ENCODE measurements at places on chromosomes 12 and 14. TPM values are rescaled to one million over a fixed set of nuclear protein-coding genes. Genes with fewer than 3 reads are reported as not detected.

Gene NKX2-1
- not detected for total RNA-seq

Gene PTCSC3
- total RNA-seq, result not detected

Gene TAS2R30
- 6.0 TPM for total RNA-seq

Gene YARS2
- 33.7 TPM for total RNA-seq

Gene KRT77
- total RNA-seq, result not detected

Gene MUCL1
- not detected for total RNA-seq

Gene PLEKHD1
- 0.41 TPM for total RNA-seq

DNA sequence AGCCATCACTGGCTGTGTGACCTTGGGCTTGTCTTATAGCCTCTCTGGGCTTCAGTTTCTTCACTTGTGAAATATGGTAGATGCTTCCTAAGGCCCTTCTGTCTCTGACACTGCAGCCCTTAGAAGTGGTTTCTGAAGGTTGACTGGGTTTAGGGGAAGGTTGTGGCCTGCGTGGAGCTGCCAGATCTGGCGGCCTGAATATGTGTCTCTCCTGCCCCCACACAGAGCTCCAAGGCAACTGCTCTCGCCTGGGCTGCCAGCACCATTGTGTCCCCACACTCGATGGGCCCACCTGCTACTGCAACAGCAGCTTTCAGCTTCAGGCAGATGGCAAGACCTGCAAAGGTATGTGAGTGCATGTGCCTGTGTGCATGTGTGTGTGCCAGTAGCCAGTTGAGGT is 4.0 kb downstream of the LRP1-AS start:
- H3K4me3 ChIP-seq, result no peak overlapping the region
- no peaks in the 10 kb centered on the region for H3K4me1 ChIP-seq
- DNase-seq, result no peak
- no peaks in the 10 kb centered on the region for H3K27me3 ChIP-seq

DNA sequence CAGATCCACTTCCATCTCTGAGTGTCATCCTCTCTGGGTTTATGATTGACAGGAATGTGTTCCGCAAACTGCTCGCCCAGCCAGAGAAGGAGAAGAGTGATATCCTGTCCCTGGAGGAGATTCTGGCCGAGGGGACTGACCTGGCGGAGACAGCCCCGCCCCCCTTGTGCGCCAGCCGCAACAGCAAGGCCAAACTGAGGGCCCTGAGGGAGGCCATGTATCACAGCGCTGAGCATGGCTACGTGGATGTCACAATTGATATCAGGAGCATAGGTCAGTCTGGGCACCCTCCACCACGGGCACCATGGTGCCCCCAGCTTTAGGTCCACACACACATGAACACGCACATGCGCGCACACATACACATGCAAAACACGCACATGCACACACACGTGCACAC is 67.5 kb upstream of the PWP1 start:
- H3K36me3 ChIP-seq, result no peaks in the 10 kb centered on the region
- H3K27me3 ChIP-seq, result no peaks in the 10 kb centered on the region
- no peaks in the 10 kb centered on the region for H3K4me1 ChIP-seq
- no peak overlapping the region for H3K4me3 ChIP-seq
- DNase-seq, result no peak
- no peak overlapping the region for H3K27ac ChIP-seq

GRCh38 chr12:3727877-3728632 is 24.9 kb downstream of the CRACR2A start:
- H3K36me3 ChIP-seq, result peaks cover 6% of the 10 kb centered on the region
- H3K27ac ChIP-seq, result no peak overlapping the region
- no peaks in the 10 kb centered on the region for H3K4me1 ChIP-seq
- H3K27me3 ChIP-seq, result no peaks in the 10 kb centered on the region
- H3K4me3 ChIP-seq, result no peak overlapping the region

GRCh38 chr14:33871394-33871793 is 79.5 kb downstream of the EGLN3 start:
- H3K4me1 ChIP-seq, result peaks cover 5% of the 10 kb centered on the region
- no peak for DNase-seq
- H3K27ac ChIP-seq, result no peak overlapping the region
- no peaks in the 10 kb centered on the region for H3K36me3 ChIP-seq
- H3K27me3 ChIP-seq, result peaks cover 6% of the 10 kb centered on the region

- peak overlapping the region; percentile 39 for H3K4me3 ChIP-seq
- DNase-seq, result no peak
- peaks cover 19% of the 10 kb centered on the region for H3K4me1 ChIP-seq
- no peaks in the 10 kb centered on the region for H3K27me3 ChIP-seq
- no peaks in the 10 kb centered on the region for H3K36me3 ChIP-seq
Measured at GRCh38 chr14:72907886-72908285, 14.0 kb upstream of the DPF3 start.

DNA sequence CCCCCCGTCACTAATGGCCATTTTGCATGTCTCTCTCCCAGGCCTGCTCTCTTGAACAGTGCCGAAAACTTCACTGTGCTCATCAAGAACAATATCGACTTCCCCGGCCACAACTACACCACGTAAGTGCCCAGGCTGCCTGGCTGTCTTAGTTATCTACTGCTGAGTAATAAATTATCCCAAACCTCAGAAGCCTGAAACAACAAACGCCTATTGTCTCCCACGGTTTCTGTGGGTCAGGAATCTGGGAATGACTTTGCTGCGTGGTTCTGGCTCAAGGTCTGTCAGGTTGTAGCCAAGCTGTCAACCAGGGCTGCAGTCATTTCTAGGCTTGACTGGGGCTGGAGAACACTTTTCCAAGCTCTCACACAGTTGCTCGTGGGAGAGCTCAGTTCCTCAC is 32.6 kb downstream of the P2RX7 start:
- no peaks in the 10 kb centered on the region for H3K27me3 ChIP-seq
- no peak overlapping the region for H3K4me3 ChIP-seq
- H3K4me1 ChIP-seq, result no peaks in the 10 kb centered on the region

DNA sequence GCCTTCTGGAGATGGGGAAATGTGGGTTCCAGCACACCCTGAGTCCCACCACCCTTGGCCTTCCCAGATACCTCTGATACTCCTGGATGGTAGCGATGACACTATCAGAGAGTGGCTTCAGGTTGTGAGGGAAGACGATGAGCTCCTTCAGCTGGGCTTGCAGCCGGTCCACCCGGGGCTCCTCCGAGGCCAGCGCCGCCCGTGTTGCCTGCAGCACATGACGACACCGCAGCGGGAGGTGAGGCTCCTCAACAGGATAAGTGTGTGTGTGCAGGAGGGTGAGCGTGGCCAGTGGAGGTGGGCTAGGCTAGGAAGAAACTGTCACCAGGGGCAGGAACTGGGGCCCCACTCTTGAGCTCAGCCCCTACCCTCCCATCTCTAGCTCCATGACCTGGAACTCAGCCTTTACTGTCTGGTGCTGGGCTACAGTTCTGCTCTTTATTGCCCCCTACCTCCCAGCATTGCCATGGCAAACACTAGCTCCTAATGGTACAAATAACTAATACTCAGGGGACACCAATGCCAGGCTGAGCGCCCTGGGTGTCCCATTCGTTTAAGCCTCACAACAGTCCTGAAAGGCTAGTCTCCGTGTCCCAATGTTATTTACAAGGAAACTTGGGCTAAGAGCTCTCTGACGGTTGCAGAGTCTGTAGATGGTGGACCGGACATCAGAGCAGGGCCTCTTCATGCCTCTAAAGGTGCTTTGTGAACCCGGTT is 64.1 kb downstream of the SYNE3 start:
- peak; percentile 82 for DNase-seq
- H3K27ac ChIP-seq, result no peak overlapping the region
- H3K36me3 ChIP-seq, result no peaks in the 10 kb centered on the region
- no peak overlapping the region for H3K4me3 ChIP-seq

DNA sequence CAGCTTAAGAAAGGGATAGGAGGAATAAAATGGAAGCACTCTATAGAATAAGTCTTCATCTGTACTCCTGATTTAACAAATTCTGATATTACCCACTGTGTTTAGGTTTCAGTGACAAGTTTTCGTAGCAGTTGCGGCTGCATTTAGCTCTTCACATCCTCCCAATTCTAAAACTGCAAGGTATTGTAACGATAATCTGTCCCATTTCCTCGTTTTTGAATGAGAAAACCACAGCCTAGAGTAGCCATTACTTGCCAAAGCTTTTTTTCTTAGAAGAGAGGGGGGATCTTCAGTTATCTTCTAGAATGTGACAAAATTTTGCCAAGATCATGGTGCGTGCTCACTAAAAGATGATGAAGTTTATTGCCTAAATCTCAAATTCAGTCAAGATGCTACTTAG is 155.8 kb downstream of the PDE3A start:
- no peak for DNase-seq
- no peaks in the 10 kb centered on the region for H3K36me3 ChIP-seq
- no peak overlapping the region for H3K27ac ChIP-seq
- H3K4me1 ChIP-seq, result no peaks in the 10 kb centered on the region
- H3K4me3 ChIP-seq, result no peak overlapping the region

- H3K4me3 ChIP-seq, result no peak overlapping the region
- H3K27me3 ChIP-seq, result no peaks in the 10 kb centered on the region
- no peak for DNase-seq
- H3K4me1 ChIP-seq, result no peaks in the 10 kb centered on the region
- H3K36me3 ChIP-seq, result no peaks in the 10 kb centered on the region
Measured at GRCh38 chr12:27865421-27865820, 85.4 kb upstream of the MANSC4 start.

DNA sequence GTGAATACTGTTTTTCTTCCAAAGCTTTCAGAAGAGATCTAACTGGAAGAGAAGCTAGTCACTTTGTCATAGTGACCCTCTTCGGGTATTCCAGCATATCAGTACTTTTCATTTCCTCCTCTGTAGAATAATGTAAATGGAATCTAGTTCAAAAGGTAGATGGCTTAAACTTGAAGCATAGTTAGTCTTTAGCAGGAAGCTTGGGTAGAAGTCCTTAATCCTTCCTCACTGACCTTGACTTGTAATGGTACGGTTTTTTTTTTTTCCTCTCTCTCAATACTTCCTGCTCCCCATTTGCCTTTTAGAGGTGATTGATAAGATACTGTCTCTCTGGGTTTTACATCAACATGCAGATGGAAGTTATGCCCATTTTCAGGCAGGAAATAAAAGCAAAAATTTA is 1.7 kb downstream of the FBXO34 start:
- peak overlapping the region; percentile 93 for H3K4me3 ChIP-seq
- peaks cover 62% of the 10 kb centered on the region for H3K4me1 ChIP-seq
- DNase-seq, result peak; percentile 52
- no peaks in the 10 kb centered on the region for H3K36me3 ChIP-seq
- H3K27me3 ChIP-seq, result no peaks in the 10 kb centered on the region

- peaks cover 31% of the 10 kb centered on the region for H3K4me1 ChIP-seq
- DNase-seq, result peak; percentile 72
- H3K27me3 ChIP-seq, result no peaks in the 10 kb centered on the region
- H3K4me3 ChIP-seq, result peak overlapping the region; percentile 75
- peaks cover 6% of the 10 kb centered on the region for H3K36me3 ChIP-seq
Measured at GRCh38 chr14:50667684-50667995, 466 bp downstream of the SAV1 start.

- H3K27me3 ChIP-seq, result no peaks in the 10 kb centered on the region
- no peak overlapping the region for H3K27ac ChIP-seq
- no peaks in the 10 kb centered on the region for H3K36me3 ChIP-seq
- H3K4me3 ChIP-seq, result no peak overlapping the region
- no peaks in the 10 kb centered on the region for H3K4me1 ChIP-seq
Measured at GRCh38 chr12:19105463-19105862, 24.1 kb upstream of the PLEKHA5 start.

- H3K36me3 ChIP-seq, result no peaks in the 10 kb centered on the region
- H3K27me3 ChIP-seq, result no peaks in the 10 kb centered on the region
- H3K4me3 ChIP-seq, result no peak overlapping the region
- no peaks in the 10 kb centered on the region for H3K4me1 ChIP-seq
Measured at GRCh38 chr12:18750085-18750484, 12.2 kb downstream of the CAPZA3 start.

DNA sequence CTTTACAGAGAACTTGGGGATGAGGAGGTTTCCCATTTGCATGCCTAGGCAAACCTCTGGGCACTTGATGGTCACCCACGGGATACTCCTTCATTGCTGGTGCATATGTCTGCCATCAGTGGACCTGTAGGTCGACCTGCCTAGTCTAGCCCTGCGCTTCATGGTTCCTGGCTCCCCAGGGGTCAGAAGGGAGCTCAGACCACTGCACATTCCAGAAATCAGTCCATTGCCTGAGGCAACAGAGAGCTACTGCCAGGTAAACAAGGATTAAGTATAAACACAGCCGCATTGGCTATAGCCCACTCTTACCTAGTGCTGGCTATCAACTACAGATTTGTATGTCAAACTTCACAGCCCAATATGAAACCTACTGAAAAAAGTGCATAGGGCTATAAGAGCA is 476.4 kb downstream of the SOX5 start:
- no peak for DNase-seq
- no peaks in the 10 kb centered on the region for H3K4me1 ChIP-seq
- H3K4me3 ChIP-seq, result no peak overlapping the region
- H3K36me3 ChIP-seq, result no peaks in the 10 kb centered on the region
- H3K27me3 ChIP-seq, result no peaks in the 10 kb centered on the region

DNA sequence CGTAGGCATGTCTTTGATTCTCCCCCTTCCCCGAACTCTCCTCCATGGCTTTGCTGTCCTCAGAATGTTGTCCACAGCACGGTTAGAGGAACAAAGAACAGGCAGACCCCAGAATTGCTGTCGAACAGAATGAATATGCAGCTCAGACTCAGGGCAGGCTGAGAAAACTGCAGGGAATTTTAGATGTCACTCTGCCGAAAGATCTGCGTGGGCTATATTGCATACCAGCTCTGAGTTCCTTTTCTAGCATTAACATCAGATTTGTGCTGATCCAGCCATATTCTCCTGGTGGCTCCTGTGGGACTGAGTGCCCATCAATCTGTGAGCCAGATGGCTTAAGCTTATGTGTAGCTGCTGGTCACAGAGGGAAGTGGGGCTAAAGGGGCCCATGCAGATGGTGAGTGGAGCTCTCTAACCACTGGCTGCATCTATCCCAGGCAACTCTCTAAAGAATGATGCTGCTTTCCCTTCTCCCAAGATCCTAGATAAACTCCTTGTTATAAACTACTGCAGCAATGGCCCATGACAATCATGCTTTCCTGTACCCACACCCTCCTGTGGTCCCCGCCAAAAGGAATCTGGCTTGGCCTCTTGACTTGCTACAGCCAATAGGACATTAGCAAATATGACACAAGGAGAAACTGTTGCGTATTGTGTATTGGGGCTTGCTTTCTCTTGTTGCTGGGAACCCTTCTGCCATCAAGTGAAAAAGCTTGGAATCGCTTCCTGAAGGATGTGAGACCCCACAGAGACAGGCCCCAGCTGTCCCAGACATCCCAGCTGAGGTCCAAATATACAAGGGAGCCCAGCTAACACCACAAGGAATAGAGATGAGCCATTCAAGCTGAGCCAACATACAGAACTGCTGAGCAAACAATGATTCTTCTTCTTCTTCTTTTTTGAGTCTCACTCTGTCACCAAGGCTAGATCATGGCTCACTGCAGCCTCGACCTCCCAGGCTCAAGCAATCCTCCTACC is 101.3 kb downstream of the FOXN3 start:
- H3K27ac ChIP-seq, result no peak overlapping the region
- H3K27me3 ChIP-seq, result 0 out of 2 replicates have a peak, but pooled peaks cover 2% of the 10 kb centered on the region
- DNase-seq, result no peak
- H3K4me1 ChIP-seq, result no peaks in the 10 kb centered on the region
- no peaks in the 10 kb centered on the region for H3K36me3 ChIP-seq
- H3K4me3 ChIP-seq, result no peak overlapping the region
